CD8-positive, alpha-beta memory T cell (primary cell): ENCODE measurements at places on chromosomes 7 and 10.

DNA sequence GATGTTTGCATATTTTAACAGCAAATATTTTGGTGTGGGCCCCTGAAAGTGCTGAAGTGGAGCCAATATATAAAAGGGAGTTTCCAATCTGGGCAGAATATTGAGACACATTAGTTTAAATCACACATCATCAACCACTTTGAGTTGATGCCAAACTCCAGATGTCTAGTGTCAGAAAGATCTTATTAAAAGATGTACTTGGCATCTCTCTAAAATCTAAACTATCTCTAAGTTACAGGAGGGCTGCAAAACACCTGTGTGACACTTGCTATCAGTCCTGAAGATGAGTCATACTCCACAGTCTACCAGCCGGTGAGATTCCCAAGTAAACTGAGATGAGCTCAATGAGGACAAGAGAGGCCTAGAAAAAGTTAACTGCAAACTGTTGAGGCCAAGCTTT, 11.4 kb downstream of the JAZF1 start:
- no peaks in the 10 kb centered on the region for H3K36me3 ChIP-seq
- H3K4me1 ChIP-seq: no peaks in the 10 kb centered on the region
- H3K27me3 ChIP-seq: no peaks in the 10 kb centered on the region
- no peak for DNase-seq

DNA sequence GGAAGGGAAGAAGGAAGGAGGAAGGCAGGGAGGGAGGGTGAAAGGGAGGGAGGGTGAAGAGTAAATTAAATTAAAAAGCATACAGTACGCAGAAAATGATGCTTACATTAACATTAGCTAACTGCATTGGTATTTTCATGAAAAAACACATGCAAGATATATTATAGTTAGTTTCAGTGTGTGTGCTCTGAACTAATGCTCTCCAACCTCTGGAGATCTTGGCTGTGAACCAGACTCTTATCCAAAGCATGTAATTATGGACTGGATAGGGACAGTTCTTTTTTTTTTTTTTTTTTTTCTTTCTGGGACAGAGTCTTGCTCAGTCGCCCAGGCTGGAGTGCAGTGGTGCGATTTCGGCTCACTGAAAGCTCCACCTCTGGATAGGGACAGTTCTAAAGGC, 357.0 kb downstream of the FRMD4A start:
- no peaks in the 10 kb centered on the region for H3K27me3 ChIP-seq
- no peak overlapping the region for H3K4me3 ChIP-seq
- H3K36me3 ChIP-seq: no peaks in the 10 kb centered on the region

GRCh38 chr7:155939350-155939749, 127.1 kb upstream of the SHH start:
- no peak overlapping the region for H3K27ac ChIP-seq
- H3K36me3 ChIP-seq: no peaks in the 10 kb centered on the region
- H3K27me3 ChIP-seq: no peaks in the 10 kb centered on the region
- no peak for DNase-seq

- no peak overlapping the region for H3K4me3 ChIP-seq
- no peaks in the 10 kb centered on the region for H3K27me3 ChIP-seq
- H3K27ac ChIP-seq: no peak overlapping the region
- DNase-seq: no peak
- no peaks in the 10 kb centered on the region for H3K4me1 ChIP-seq
Observed at GRCh38 chr7:16794986-16795385, 9.8 kb downstream of the AGR2 start.

DNA sequence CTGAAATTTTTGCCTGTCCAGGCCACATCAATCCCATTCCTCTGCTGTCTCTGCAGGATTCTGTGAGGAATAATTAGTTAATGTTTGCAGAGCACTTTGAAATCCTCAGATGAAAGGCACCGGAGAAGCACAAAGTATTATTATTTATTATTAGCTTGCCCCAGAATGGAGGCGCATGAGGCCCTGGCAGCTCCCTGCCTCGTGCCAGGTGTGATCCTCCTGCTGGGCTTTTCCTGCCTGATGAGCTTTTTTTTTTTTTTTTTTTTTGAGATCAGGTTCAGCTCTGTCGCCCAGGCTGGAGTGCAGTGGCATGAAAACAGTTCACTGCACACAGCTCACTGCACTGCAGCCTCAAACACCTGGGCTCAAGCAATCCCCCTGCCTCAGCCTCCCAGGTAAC, 65.2 kb downstream of the TCF7L2 start:
- no peaks in the 10 kb centered on the region for H3K27me3 ChIP-seq
- H3K36me3 ChIP-seq: no peaks in the 10 kb centered on the region
- DNase-seq: no peak

DNA sequence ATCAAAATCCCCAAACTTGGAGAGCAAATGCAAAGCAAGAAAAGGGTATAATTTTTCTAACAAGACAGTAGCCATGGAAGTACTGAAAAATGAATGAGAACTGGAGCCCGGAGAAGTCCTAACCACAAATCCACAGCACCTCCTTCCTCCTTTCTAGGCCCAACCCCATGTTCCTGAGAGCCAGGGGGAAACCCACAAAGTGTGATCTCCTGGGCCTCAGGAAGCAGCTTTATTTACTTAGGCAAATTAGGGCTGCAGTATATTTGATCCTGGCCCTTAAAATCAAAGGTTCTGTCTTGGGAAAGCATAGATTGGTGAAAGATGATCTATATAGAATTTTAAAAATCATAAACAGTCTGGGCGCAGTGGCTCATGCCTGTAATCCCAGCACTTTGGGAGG, 103.0 kb downstream of the DOCK4 start:
- H3K4me3 ChIP-seq: no peak overlapping the region
- no peak for DNase-seq
- no peaks in the 10 kb centered on the region for H3K4me1 ChIP-seq
- H3K27ac ChIP-seq: no peak overlapping the region
- H3K27me3 ChIP-seq: no peaks in the 10 kb centered on the region

- no peaks in the 10 kb centered on the region for H3K4me1 ChIP-seq
- H3K27me3 ChIP-seq: no peaks in the 10 kb centered on the region
- no peak overlapping the region for H3K4me3 ChIP-seq
Observed at GRCh38 chr10:241966-242643, 106.8 kb downstream of the ZMYND11 start.

GRCh38 chr10:132882069-132882951, 60.1 kb downstream of the CFAP46 start:
- no peak overlapping the region for H3K27ac ChIP-seq
- H3K4me3 ChIP-seq: no peak overlapping the region
- no peaks in the 10 kb centered on the region for H3K36me3 ChIP-seq
- H3K27me3 ChIP-seq: no peaks in the 10 kb centered on the region

- H3K4me1 ChIP-seq: no peaks in the 10 kb centered on the region
- no peaks in the 10 kb centered on the region for H3K27me3 ChIP-seq
- no peaks in the 10 kb centered on the region for H3K36me3 ChIP-seq
- no peak overlapping the region for H3K27ac ChIP-seq
- no peak overlapping the region for H3K4me3 ChIP-seq
Observed at GRCh38 chr7:144628176-144628575, 207.7 kb downstream of the TPK1 start.
